Testis (tissue), 5 donors: ENCODE measurements at places on chromosomes 2 and 18. TPM values are rescaled to one million over a fixed set of nuclear protein-coding genes. Genes with fewer than 3 reads are reported as not detected.

- no peak overlapping the region for H3K4me3 ChIP-seq
- H3K27me3 ChIP-seq = no peaks in the 10 kb centered on the region
- no peak overlapping the region for H3K27ac ChIP-seq
- no peaks in the 10 kb centered on the region for H3K4me1 ChIP-seq
Measured at GRCh38 chr2:147449323-147449991, 395.4 kb upstream of the ACVR2A start.

Gene MAP3K19
- 6.8 TPM for total RNA-seq

- no peaks in the 10 kb centered on the region for H3K36me3 ChIP-seq
- DNase-seq = no peak
- no peak overlapping the region for H3K27ac ChIP-seq
- H3K27me3 ChIP-seq = no peaks in the 10 kb centered on the region
- H3K4me1 ChIP-seq = peaks cover 23% of the 10 kb centered on the region
- no peak overlapping the region for H3K4me3 ChIP-seq
Measured at GRCh38 chr2:24353973-24354372, 6.4 kb downstream of the ITSN2 start.

GRCh38 chr2:15092691-15093090 lies 460.2 kb downstream of the LRATD1 start:
- no peak overlapping the region for H3K27ac ChIP-seq
- no peaks in the 10 kb centered on the region for H3K27me3 ChIP-seq
- DNase-seq = no peak
- no peaks in the 10 kb centered on the region for H3K4me1 ChIP-seq
- H3K4me3 ChIP-seq = no peak overlapping the region

Gene HIBCH
- 67.0 TPM for total RNA-seq

- H3K36me3 ChIP-seq = no peaks in the 10 kb centered on the region
- H3K4me3 ChIP-seq = no peak overlapping the region
- no peaks in the 10 kb centered on the region for H3K27me3 ChIP-seq
Measured at GRCh38 chr2:211498551-211499205, 942.3 kb downstream of the CPS1 start.

Gene SERPINB5
- total RNA-seq = 1.7 TPM

Gene COL4A4
- total RNA-seq = 4.1 TPM
